PC-9 (cell line): ENCODE measurements at places on chromosomes 5 and 9.
A peak's percentile ranks its signal among the peaks of the same experiment; 100 is the strongest.

DNA sequence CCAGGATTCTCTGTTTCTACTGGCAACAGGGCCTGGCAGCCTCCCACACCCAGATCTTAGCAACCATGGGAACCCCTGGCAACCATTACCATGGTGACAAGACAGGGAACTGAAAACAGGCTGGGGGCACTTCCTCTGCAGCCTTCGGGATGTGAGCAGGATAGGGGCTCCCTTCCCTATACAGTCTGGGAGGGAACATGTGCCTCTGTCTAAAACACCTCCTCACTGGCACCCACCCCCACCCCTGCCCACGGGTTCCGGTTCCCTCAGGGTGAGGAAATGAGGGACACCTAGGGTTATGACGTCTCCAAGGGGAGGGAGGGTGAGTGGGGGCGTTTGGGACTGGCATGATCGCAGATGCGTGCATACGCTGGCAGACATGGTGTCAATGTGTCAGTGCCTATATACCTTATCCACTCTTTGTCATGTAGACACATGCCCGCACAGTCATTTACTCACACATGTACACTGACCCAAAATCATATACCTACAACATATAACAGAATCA is 3.0 kb upstream of the DNAJB5 start:
- DNase-seq = no peak

GRCh38 chr9:120412425-120412951 is 167.5 kb downstream of the CDK5RAP2 start:
- no peak for DNase-seq

DNA sequence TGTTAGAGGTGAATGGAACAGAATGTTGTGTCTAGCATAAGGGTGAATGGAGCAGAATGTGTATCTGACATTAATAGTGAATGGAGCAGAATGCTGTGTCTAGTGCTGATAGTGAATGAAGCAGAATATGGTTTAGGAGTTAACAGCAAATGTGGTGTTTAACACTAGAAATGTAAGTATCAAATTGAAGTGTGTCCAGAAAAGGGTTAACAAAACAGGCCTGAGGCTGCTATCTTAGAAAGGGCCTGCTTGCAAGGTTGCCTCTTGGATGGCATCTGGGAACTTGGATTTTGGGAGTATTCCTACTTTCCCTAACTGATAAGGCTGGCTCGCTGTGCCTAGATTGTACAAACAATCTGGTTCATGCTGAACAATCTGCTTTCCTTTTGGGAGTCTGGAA is 76.1 kb downstream of the G3BP1 start:
- no peak for DNase-seq

DNA sequence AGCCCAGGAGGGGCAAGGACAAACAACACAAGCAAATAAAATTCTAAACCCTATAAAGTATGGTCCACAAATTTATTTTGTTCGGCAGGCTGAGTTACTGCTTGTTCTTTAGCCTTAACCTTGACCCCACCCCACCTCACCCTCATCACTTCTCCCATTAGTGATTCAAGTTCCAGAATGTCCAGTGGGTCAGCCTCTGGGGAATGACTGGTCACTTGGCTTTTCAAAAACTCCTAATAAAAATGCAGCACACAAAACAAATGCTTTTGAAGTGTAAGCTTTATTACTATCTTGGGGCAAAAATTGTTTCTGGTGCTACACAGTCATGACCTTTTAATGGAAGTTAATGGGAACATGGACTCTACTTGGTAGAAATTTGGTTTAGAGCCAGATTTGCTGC is 142.1 kb downstream of the MPDZ start:
- DNase-seq = no peak

- DNase-seq = no peak
These were observed 39.9 kb downstream of the NEURL1B start for GRCh38 chr5:172680921-172681320.

GRCh38 chr9:81530310-81530810 is 159.0 kb downstream of the TLE1 start:
- no peak for DNase-seq

- no peak for DNase-seq
These were observed 23.0 kb downstream of the SLC9A3 start for GRCh38 chr5:501105-501830.

DNA sequence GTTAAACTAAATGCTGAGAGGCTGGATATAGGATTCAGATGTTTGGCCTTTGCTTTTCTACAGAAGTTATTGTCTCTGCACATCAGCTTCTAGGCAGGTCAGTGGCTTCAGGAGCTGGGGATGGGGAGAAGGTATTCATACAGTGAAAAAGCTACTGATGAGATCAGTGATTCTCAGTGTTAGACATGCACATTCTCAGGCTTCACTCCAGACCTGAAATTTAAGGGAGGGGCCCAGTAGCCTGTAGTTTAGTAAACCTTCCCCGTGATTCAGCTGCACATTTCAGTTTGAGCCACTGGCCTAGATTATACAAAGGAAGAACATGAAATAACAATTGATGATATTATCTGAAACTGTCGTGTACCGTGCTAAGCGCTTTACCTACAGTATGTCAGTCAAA is 127.2 kb downstream of the ARHGAP26 start:
- no peak for DNase-seq

GRCh38 chr5:96172436-96172835 is 210.8 kb upstream of the ELL2 start:
- no peak for DNase-seq

DNA sequence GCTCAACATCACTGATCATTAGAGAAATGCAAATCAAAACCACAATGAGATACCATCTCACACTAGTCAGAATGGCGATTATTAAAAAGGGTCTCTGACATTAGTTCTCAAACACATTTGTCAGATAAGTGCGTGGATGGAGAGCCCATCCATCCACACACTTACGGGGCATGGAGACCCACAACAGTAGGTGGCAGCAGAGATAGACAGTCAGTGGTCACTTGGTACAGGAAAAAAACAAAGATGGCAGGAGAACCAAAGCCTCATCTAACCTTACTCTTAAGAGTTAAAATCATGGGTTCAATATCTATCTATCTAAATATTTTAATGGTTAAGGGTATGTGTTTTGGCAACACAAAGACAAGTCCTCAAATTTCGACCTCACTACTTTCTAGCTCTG is 1378.7 kb upstream of the C9orf72 start:
- DNase-seq = no peak

DNA sequence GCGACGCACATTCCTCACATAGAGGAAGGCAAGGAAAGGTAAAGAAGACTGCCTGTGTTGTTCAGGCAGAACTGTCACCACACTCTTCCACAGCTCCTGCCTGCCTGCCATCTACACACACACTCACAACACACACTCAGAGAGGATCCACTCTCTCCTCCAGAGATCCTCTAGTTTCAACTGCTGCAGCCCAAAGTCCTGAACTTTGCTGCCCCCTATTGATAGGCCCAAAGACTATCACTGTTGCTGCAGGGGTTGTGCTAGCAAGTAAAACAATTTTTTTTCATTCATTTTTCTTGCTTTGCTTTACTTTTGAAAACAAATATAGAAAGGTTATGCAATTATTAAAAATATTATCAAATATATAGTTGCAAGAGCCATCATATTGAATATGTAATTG is 5.9 kb upstream of the CFAP90 start:
- DNase-seq = peak; percentile 25

DNA sequence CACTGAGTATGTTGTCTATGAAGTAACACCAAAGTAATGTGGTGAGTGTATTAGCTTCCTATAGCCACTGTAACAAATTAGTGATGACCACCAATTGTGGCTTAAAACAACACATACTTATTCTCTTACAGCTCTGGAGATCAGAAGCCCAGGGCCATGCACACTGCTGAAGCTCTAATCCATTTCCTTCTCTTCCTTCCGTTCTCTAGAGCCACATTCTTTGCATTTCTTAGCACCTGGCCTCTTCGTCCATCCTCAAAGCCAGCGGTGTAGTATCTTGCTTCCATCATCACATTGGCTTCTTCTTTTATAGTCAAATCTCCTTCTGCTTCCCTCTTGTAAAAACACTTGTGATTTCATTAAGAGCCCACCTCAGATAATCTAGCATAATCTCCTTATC is 230.3 kb upstream of the RFX3 start:
- no peak for DNase-seq

DNA sequence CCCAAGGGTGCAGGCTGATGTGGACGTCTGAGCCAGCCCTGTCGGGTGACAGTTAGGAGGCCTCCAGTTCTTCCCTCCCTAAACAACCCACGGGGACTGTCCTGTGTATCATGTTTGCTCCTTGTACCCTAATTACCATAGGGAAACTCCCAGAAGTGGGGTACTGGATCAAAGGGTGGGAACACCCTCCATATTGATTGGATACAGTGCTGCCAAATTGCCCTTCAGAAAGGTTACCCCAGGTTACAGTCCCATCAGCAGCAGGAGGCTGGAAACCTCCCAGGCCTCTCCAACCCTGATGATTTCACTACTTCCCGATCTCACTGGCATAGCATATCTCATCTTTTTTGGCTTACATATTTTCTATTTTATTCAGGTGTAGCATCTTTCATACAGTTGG is 22.0 kb downstream of the UBE2QL1 start:
- DNase-seq = no peak

DNA sequence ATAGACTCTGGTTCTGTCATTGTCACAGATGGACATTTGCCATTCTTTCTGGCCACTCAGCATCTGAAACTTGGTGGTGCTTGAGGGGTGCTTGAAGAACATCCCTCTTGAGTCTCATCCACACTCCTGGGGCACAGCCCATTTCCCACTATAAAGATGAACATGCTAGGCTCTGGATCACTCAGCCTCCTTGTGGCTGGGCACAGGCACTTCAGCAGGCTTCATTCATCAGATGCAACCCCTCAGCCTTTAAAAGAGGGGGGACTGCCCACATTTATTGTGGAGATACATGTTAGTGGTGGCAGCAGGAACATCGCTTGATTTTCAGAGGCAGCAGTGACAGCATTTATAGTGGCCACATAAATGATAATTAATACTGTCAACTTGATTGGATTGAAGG is 124.7 kb upstream of the NIPBL start:
- no peak for DNase-seq

GRCh38 chr9:2987679-2988078 is 143.8 kb upstream of the PUM3 start:
- DNase-seq = no peak

DNA sequence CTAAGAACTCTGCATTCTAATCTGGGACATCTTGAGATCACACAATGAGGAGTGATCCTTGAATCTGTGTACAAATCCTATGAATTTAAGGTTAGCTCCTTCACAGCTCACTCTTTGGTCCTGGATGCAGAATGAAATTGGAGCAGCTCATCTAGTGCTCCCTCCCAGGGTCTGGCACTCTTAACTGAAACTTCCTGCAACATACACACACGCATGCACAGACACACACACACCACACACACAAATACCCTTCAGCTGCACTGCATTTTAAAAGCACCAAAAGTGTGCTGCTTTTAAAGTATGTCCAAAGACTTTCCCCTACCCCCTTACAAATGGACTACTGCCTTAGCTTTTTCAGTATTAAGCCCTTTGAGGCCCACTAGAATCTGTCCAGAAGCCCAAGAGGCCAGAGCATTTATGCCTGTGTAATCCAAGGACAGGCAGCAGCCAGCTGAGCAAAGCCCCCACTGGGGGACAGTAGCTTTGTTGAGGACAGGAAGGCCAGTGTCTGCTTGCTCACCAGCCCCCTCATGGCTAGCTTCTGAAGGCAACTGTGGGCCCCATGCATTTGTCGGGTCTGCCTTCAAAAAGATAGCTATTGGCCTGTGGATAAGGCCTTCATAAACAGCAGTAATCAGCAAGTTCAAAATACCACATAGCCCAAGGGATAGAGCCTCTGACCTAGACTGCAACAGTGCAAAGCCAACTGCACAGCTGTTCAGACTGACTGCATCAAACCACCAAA is 43.6 kb downstream of the CDO1 start:
- no peak for DNase-seq

DNA sequence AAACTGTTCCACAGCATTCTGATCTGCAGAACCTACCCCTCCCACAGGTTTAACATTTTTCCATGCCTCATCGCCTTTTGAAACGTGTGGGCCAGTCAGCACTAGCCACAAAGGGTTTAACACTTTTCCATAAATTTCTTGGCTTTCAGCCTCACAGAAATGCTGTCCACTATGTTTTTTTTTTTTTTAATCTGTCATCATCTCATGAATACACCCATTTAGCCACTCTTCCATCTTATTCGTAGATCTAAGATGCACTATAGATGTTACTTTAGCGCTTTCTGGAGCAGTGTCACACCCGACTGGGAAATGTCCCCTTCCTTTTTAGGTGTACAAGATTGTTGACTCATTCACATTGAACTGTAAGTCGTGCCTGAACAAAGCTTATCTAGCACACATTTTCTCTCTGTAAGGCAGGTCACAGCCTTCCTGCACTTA is 62.3 kb downstream of the GCNT1 start:
- peak; percentile 19 for DNase-seq

GRCh38 chr9:91043056-91043810 is 241.6 kb downstream of the SYK start:
- no peak for DNase-seq

- no peak for DNase-seq
These were observed 166.4 kb downstream of the SLF1 start for GRCh38 chr5:94784536-94785505.

GRCh38 chr9:79567671-79568098 is 4.1 kb upstream of the TLE4 start:
- no peak for DNase-seq

GRCh38 chr9:119179701-119180100 is 189.5 kb downstream of the BRINP1 start:
- no peak for DNase-seq

DNA sequence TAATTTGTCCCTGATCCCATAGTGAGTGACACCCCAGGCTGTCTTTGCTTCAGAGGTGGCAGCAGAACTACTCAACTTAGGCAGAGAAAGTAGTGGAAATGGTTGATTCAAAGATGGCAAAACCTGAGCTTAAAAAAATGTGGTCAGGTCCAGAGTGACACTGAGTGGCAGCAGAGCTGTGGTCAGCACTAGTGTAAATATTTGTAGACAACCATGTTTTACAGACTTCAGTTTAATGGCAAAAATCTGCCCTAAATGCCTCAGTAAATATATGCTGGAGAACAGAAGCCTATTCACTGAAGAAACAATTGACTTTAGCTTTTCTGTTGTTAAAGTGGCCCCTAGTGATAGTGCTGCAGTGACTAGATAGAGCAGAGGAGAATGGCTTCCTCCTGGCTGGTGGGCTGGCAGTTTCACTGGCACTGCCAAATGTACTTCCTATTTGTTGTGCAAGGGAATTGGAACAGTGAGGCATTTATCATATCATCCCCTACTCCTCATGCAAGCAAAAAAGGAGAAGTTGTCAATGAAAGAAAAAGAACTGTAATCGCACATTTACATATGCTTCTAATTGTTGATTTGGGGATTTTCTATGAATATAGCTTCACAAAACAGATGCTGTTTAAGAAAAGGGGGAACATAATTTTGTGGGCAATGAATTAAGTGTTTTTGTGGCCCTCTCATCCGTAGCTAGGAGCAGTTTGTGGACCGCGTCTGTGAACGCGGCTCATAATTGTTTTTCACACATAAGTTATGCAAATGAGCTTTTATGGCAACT is 12.0 kb downstream of the PBX3 start:
- DNase-seq = no peak

DNA sequence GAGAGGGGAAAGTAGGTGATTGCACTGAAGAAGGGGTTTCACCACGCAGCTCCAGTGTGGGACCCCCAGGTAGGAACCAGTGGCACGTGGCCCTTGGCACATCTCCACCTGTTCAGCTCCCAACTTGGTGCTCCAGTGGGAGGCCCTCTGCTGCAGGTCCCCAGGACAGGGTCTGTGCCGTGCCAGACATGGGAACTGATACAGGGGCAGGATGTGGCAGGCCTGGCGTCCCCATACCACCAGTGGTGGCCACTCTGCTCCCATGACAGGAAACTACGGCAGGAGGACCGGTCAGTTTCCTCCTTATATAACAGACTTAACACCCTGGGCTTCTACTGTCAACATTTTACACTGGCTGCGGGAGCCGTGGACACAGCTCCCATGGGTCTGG is 67.3 kb downstream of the PSMB7 start:
- DNase-seq = no peak
